ENCODE measurements at places on chromosomes 4 and X.

DNA sequence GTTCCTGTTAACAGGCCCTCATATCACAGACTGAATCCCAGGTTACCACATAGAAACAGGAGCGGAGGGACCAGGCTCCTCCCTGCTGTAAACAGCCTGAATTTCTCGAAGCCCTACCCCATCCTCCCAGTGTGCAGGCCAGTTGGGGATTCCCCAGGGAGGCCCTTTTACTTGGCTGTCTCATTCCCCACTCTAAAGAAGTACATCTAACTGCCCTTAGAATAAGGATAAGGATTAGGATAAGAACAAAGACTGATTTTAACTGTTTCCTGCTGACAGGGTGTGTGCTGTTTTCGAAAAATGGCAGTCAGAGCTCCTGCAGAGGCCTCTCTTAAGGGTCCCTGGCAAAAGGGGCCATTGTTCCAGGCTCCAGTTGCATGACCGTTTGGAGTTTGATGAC lies 133.7 kb downstream of the PAPSS1 start:
- DNase-seq, result no peak

- DNase-seq, result no peak
Observed at GRCh38 chr4:34826660-34827059, 1417.7 kb downstream of the ARAP2 start.

GRCh38 chrX:40514376-40514775 lies 66.4 kb upstream of the ATP6AP2 start:
- no peak for DNase-seq

GRCh38 chrX:95330292-95330691 lies 1354.3 kb upstream of the DIAPH2 start:
- no peak for DNase-seq

GRCh38 chr4:141871086-141871770 lies 234.8 kb downstream of the IL15 start:
- no peak for DNase-seq

GRCh38 chr4:111991163-111991562 lies 154.1 kb upstream of the FAM241A start:
- DNase-seq, result no peak

- no peak for DNase-seq
Observed at GRCh38 chr4:17029964-17030363, 131.5 kb upstream of the LDB2 start.

- no peak for DNase-seq
Observed at GRCh38 chr4:122555216-122555615, 65.7 kb downstream of the IL21 start.

DNA sequence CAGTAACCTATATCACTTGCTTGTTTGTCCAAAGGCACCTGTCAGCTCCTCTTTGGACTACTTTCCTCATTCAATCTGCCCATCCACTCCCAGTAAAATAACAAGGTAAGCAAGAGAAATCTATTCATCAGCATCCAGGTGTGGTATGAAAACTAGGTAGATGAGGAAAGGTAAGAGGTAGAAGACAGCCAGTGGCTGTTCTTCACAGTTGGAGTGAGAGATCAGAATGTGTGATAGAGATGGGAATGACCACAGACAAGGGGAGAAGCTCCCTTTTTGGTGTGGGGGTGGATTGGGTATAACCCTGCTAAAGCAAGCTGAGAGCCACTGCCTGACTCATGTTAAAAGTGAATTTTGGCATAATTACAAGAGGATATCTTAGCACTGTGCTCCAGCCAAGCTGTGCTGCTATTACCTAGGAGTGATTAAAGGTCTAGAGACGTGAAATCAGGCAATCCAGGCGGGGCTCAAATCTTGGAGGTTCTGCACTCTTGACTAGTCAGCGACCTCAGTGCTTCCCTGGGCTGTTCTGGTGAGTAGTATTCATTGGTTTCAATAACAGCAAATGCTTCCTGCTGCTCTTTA lies 28.1 kb upstream of the RASL11B start:
- DNase-seq, result no peak

DNA sequence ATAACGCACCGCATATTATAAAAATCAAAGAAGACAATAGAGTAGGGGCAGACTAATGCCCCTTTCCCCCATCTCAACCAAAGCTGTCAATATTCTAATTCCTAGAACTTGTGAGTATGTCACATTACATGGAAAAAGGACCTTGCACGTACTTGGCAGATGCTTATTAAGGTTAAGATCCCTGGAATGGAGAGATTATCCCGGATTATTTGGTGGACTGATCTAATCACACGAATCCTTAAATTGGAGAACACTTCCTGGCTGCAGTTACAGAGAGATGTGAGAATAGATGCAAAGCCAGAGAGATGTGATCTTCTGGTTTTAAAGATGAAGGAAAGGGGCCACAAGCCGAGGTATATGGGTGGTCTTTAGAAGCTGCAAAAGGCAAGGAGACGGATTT lies 548.7 kb downstream of the SPRY1 start:
- DNase-seq, result no peak

GRCh38 chrX:122934131-122934530 lies 249.9 kb upstream of the GRIA3 start:
- DNase-seq, result no peak

GRCh38 chr4:52964561-52965101 lies 102.5 kb downstream of the RASL11B start:
- DNase-seq, result no peak

GRCh38 chrX:125947501-125947900 lies 218.6 kb downstream of the DCAF12L2 start:
- DNase-seq, result no peak

GRCh38 chr4:185467991-185468390 lies 3.5 kb downstream of the CCDC110 start:
- no peak for DNase-seq

DNA sequence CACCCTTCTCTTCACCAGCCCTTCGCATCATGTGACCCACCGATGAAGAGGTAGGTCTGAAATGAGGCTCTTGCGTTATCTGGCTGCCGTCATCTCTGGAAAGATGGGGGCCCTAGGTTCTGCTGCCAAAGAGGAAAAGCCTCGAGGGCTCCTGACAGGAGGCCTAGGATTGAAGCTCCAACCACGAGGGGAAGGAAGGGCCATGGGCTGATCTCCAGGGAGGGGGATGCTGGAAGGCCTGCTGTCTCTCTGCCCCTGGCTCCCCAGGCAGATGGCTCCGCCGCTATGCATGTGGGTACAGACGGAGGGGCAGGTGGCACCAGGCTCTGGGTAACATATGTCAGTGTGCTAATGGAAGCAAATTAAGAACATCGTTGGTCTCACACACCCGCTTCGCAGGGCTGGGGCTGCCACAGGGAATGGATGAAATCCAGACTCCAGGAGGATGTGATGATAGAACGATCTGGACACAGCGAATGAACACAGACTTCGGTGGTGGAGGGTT lies 44.9 kb downstream of the AFAP1 start:
- DNase-seq, result no peak

GRCh38 chr4:153156263-153156662 lies 48.0 kb upstream of the TRIM2 start:
- no peak for DNase-seq

- DNase-seq, result no peak
Observed at GRCh38 chrX:143661286-143661685, 25.4 kb upstream of the SLITRK4 start.

- no peak for DNase-seq
Observed at GRCh38 chrX:149799938-149800337, 18.2 kb downstream of the MAGEA9 start.

- no peak for DNase-seq
Observed at GRCh38 chr4:103306870-103307375, 108.8 kb upstream of the CENPE start.

DNA sequence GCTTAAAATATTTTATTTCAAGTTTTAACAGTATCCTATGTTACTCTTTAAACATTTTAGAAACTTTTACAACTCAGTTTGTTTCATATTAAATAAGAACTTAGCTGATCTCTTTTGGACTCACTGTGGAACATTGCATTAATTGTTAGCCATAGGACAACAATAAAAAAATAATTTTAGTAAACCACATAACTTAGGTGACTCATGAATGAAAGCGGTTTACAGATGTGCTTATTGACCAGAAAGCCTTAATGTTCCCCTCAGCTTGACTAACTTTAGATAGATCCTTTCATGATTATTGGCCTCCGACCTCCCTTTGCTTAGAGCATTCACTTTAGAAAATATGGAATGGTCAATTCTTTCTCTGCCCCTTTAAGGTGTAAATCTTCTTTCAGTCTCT lies 783.5 kb upstream of the MAGEB2 start:
- DNase-seq, result no peak

DNA sequence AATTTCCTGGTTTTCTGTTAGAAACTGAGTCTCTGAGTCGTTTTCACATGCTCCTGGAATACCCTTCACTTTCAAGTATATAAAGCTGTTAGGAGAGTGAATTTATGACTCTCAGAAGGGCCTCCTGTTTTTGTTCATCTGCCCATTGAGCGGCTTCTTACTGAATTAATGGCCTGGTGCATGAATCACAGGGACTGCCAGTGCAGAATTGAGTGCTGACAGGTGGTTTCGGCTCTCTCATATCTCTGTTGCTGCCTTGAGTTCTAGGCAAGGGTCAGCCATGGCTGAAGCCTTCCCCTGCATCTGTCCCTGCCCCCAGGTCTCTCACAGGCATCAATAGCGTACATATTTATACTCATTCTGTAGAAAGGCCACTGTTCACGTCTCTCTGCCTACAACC lies 22.7 kb upstream of the SEPSECS start:
- no peak for DNase-seq

- DNase-seq, result no peak
Observed at GRCh38 chrX:70386235-70386634, 36.9 kb upstream of the GDPD2 start.

GRCh38 chrX:97987979-97988378 lies 1104.3 kb downstream of the RPA4 start:
- DNase-seq, result no peak

DNA sequence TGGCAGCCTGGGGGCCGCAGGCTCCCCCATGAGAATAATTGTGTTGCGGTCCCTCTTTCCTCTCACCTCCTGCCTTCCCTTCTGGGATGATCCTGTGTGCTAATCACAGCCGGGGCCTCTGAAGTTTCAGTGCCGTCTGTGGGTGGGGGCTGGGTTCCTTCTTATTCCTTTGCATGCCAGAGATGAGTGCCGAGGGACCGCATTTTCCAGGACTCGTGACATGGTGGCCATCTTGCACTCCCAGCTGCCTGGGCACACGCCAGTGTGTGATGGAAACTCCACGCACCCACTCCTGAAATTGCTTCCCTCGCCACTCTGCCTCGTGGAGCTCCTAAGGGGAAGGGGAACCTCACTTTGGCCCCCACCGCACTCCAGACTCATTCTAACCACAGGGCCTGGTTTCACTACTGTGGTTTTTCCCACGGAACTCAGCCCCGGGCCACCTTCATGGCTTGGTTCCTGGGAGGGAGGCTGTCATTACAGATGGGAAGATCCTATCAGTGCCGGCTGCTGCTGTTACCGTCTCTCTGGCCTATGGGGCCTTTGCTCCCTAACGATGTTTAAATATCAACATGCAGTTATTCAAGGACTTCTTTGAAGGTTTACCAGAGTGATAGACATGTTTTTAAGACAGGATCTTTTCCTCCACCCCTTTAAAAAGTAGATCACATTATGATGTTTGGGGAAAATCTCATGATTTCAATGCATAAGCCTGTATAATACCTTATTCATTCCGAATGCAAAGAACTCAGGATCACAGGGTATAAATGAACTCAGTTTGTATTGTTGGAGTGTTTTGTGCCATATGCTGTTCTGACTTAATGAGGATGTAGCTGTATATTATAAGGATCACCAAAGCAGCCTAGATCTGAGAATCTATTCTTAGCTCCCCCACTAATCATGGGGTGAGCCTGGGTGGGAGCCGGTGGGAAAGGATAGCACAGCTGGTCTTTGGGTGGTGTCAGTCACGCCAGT lies 89.6 kb downstream of the SORCS2 start:
- no peak for DNase-seq

GRCh38 chrX:80812176-80812575 lies 2.5 kb upstream of the BRWD3 start:
- DNase-seq, result no peak

DNA sequence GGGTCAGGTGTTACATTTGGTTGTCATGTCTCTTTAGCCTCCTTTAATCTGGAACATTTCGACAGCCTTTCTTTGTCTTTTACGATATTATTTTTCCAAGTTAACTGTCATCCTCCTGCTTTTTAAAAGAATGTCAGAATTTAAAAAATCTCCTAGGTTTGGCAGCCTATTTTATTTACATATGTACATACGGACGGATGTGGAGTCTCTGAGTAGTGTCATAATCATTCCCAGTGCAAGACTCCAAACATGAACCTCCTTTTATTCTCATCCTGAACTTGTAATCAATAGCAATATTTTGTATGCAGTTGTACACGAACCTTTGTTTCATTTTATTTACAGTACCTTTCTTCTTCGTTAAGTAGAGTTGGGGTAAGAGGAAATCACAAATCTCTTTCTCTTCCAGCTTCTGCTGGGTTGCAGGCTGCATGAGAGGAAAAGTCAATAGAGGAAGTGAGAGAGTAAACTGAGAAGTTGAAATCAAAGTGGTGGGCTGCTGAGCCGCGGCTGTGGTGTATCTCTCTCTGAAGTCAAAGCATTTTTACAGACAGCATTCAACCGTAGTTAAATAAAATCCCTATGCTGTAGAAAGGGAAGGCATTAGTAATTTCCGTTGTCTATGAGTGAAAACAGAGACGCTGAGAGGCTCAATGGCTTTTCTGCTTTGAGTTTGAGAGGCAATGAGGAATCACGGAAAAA lies 53.9 kb upstream of the RPS6KA3 start:
- DNase-seq, result no peak

- DNase-seq, result no peak
Observed at GRCh38 chr4:128519163-128519830, 231.7 kb upstream of the PGRMC2 start.

DNA sequence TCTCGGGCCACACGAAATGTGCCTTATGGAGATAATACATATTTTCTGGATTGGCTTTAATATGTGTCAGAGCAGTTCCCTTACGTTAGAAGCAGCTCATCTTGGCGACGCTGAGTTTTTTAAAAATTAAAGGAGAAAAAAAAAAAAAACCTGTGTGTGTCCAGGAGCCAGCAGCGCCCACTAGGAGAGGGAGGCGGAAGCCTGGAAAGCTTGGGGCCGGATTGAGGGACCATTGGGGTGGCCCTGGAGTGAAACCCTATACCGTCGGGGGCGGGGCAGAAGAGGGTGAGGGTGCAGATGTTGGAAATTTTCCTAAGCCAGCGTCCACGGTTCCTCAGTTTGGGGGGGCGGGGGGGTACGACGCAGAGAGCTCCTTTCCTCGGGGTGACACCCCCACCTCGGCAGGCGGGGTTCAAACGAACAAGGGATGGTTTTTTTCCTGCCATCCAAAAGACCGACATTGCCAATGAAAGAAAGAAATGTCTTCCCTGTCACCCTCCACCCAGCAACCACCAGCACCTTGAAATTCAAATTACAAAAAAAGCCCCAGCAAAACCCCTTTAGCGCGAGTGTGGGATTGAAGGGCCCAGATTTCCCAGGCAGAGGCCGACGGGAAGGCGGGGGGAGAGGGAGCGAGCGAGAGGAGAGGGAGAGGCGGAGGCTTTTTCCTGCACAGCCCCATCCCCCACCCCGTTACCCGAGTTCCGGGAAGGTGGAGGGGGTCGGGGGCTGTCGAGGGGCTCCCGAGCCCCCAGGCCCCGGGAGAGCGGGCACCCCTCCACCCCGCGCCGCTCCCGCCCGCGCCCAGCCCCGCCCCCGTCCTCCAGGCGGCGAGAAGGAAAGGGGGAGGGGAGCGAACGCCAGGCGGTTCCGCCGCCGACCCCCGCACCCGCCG lies 859 bp downstream of the SMARCA1 start:
- DNase-seq, result no peak

GRCh38 chr4:128600410-128600809 lies 209.1 kb upstream of the JADE1 start:
- DNase-seq, result no peak

- no peak for DNase-seq
Observed at GRCh38 chrX:44157283-44157682, 184.1 kb upstream of the NDP start.
